ENCODE measurements at places on chromosomes 5 and 9.

DNA sequence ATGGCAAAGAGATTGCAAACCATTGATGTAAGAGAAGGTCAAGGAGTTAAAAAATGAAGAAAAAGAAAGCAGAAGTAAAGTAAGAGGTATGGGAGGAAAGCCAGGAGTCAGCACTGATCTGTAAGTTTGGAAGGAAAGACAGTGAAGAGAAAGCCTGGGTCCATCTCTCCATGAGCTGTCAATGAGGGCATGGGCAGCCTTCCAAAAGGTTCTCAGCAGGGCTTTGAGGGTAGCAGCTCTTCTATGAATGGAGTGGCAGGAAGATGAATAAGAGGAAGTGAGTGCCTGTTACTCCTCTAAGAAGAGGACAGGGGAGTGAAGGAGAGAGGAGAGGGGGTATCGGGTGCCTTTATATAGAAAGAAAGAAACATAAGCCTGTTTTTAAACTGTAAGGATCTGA lies 97.1 kb downstream of the ADCY2 start:
- no peak for DNase-seq

DNA sequence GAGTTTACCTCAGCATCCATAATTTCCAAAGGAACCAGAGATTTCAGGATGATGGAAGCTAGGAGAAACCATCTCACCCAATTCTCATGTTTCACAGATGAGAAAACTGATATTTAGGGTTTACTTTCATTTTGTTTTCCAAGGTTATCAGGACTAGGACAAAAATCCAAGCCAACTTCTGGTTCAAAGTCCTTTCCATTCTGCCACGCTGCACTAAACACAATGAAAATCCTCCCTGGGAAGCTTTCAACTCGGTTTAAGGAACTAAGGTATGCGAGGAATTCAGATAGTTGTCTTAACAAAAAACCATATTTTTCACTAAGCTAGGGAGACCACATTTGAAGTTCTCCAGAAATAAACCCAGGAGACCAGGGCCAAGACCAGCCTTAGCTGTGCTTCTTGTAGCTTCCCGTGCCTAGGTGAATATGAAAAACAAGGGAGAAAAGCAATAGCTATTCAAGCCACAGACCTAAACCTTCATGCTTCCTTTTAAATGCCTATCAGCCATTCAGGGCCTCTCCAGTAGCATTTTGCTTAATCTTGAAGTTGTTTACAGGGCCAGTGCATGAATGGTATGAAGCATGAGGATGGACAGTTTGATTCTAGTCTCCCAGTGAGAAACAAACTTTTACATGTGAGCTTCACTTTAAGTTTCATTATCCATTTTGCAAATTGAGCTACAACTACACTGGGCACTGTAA lies 167.9 kb downstream of the DENND1A start:
- DNase-seq, result no peak

- no peak for DNase-seq
Observed at GRCh38 chr5:143793249-143793648, 18.7 kb upstream of the HMHB1 start.

GRCh38 chr5:147845618-147846017 lies 14.1 kb upstream of the SPINK1 start:
- no peak for DNase-seq

GRCh38 chr5:43981556-43981955 lies 378.6 kb downstream of the NNT start:
- DNase-seq, result no peak

DNA sequence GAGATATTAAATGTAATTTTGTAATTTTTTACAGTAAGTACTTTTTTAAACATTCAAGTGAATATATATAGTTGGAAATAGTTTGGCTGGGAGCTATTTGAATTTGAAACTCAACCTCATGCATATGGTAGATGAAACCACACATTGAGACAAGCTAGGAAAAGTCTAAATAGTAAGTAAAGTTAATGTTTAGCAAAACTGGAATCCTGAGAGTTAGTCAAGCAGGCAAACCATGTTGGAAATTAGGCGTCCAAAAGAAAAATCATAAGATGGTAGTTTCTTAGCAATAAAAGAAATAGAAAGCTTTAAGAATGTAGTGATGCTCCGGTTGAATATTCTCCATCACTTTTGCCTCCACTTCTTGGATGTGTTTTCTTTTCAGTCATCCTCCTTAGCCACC lies 657.1 kb upstream of the CDH10 start:
- no peak for DNase-seq

DNA sequence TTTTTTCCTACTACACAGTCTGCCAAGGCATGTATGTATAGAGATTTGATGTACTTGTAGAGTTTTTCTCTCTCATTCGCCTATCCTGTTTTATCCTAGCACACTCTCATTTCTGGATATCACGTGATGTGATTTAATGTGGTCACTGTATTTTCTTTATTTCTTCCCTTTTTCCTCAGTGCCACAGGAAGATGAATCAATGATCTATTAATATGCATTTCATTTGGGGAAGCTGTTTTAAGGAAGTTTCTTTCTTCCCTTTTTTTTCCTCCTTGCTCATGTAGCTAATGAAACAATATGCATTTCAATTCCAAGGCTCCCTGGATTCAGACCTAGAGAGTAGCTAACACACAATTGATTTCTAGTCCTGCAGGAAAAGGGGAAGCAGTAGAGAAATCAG lies 506.3 kb upstream of the WWC1 start:
- DNase-seq, result no peak

DNA sequence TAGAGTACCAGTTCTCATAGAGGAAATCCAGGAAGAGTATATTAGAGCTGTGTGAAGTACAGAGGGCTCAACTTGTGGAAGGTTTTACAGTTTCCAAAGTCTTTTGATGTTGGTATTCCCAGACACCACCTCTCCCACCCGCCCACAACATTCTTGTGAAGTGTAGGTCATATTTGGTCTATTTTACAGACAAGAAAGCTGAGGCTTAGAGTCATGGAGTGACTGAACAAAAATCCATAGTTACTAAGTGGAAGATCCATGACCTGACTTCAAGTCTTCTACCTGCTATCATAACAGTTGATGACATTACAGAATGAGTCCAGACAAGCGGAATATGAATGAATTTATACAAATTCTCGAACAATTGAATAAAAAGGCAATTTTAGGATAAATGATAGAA lies 187.1 kb upstream of the RPS23 start:
- no peak for DNase-seq

GRCh38 chr9:14205463-14205862 lies 108.5 kb downstream of the NFIB start:
- no peak for DNase-seq

- DNase-seq, result no peak
Observed at GRCh38 chr5:148861696-148862095, 35.3 kb downstream of the ADRB2 start.

- no peak for DNase-seq
Observed at GRCh38 chr9:75979362-75979761, 88.9 kb downstream of the PCSK5 start.
